ENCODE measurements at places on chromosomes 3 and 15.

- DNase-seq, result no peak
Measured at GRCh38 chr15:58352026-58352929, 79.5 kb upstream of the LIPC start.

GRCh38 chr15:88066636-88067330 lies 189.8 kb downstream of the NTRK3 start:
- no peak for DNase-seq

GRCh38 chr15:72873379-72874233 lies 90.0 kb upstream of the ADPGK start:
- no peak for DNase-seq

DNA sequence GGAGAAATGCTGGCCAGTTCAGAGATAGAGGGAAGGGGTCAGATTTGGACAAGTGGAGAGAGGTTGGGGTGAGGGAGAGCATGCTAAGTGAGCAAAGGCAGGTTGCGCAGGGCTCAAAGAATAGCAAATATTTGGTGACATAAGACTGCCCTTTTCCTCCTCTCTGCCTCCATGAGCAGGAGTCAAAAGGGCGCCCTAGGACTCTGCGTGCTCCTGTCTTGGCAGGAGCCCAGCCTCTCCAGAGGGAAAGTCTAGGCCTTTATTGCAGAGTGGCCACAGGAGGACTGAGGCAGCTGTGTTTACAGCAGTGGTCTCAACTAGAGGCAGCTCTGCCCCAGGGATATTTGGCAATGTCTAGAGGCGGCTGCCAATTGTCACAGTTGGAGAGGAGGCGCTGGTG lies 165.6 kb downstream of the FAM43A start:
- no peak for DNase-seq

DNA sequence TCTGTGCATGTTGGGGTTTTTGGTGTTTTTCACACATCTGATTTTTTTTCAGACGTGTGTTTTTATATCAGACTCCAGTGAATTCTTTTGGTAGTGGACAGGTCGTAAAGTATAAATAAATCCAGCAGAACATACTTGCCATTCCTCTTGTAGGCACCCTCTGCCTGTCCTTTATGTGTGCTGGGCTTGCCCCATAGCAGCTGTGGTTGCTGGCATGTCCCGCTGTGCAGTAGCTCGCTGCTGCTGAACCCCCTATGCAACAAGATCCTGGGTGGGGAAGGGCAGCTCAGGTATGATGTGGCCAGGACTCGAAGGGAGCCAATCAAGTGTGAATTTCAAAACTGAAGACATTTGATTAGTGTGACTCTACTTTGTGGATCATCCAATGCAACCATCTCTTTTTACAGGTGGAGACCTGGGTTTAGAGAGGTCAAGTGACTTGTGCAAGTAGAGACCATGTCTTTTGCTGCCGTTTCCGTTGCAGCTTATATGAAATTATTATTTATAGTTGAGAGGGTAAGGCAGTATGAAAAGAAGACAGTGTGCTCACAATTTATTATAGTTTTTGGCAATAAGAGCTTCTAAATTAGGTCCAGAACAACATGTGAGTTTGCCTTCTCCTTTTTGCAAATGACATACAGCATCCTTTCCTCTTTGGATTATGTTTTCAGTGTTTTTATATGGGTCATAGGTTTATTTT lies 350.8 kb upstream of the C2CD4B start:
- no peak for DNase-seq

GRCh38 chr15:78804391-78804792 lies 6.9 kb downstream of the ADAMTS7 start:
- no peak for DNase-seq

DNA sequence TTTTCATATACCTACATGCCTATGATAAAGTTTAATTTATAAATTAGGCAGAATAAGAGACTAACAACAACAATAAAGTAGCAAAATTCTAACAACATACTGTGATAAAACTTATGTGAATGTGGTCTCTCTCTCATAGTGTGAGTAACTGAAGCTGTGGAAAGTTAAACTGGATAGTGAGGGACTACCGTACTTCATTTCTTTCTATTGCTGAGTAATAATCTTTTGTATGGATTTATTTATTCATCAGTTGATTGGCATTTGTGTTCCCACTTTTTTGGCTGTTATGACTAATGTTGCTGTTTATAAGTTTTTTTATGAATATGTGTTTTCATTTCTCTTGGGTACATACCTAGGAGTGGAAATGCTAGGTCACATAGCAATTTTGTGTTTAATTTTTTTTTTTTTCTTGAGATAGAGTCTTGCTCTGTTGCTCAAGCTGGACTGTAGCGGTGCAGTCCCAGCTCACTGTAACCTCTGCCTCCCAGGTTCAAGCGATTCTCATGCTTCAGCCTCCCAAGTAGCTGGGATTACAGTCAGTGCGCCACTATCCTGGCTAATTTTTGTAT lies 41.0 kb downstream of the RNF111 start:
- no peak for DNase-seq

DNA sequence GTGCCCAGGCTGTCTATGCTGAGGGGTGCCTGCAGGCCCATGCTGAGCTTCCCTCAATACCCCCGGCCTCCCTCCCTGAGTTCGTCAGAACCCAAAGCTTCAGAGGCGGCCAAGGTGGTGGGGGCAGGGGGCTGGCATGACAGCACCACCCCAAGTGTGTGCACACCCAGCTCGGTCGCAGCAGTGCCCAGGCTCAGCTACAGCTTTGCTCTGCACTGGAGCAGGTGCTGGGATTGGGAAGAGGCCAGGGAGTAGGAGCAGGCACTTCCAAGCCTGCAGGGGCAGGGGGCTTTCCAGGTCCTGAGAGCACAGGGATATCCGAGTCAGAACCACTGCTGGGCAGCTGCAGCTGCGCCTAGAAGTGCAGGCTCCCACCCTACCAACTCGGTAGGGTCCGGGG lies 283.9 kb downstream of the UBE2E2 start:
- no peak for DNase-seq

- no peak for DNase-seq
Measured at GRCh38 chr3:140719841-140720614, 42.2 kb downstream of the TRIM42 start.

DNA sequence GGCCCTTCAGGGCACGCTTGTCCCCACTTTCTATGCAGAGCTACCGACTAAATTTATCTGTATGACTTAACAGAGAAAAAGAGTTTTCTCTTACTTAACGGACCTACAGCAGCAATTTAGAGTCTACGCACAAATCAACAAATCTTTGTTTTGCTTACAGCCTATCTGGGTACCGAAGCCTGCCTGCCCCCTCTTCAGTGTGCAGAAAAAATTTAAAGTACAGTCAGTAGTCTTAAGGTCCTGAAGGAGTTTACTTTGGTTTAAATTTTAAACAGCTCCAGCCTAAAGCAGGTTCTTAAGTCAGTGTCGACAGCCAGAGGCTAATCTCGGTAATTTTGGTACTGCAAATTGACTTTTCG lies 570 bp downstream of the SACM1L start:
- no peak for DNase-seq

GRCh38 chr15:93658026-93658816 lies 569.2 kb upstream of the RGMA start:
- no peak for DNase-seq

- no peak for DNase-seq
Measured at GRCh38 chr3:171959532-171960089, 79.8 kb upstream of the FNDC3B start.

DNA sequence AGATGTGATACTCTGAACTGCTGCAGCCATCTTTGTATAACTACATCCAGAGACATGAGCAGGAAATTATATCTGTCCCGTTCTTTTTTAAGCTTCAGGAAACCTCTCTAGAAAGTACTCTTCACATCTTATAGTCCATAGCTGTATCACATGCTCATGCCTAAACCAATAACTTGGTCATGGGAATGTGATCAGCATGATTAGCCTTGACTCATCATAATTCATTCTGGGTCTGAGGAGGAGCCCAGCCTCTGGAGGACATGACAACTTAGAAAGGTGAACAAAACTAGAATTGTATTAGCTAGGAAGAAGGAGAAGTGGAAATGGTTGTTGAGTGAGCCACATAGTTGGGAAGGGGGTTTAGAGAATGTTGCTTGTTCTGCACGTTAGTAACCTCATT lies 12.9 kb downstream of the PPM1L start:
- DNase-seq, result no peak

DNA sequence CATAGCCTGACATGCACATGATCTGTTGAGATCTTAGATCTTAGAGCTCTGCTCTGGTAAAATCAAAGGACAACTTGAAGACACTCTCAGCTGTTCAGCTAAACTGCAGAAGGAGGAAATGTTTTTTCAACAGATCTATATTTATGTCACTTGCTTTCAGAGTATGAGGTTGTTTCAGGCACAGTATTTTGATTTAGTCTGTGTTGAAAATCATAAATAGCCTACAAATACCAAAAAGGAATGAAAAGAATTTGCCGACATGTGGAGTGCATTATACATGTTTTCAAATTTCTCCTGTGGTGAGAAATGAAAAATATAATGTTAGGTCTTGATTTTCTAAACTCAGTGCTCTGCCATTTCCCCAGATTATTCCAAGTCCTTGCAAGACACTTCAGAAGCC lies 1118.4 kb downstream of the TBL1XR1 start:
- DNase-seq, result no peak

GRCh38 chr3:152298393-152299248 lies 29.9 kb downstream of the MBNL1 start:
- peak; percentile 43 for DNase-seq

GRCh38 chr3:16975083-16975482 lies 90.3 kb downstream of the PLCL2 start:
- DNase-seq, result no peak

DNA sequence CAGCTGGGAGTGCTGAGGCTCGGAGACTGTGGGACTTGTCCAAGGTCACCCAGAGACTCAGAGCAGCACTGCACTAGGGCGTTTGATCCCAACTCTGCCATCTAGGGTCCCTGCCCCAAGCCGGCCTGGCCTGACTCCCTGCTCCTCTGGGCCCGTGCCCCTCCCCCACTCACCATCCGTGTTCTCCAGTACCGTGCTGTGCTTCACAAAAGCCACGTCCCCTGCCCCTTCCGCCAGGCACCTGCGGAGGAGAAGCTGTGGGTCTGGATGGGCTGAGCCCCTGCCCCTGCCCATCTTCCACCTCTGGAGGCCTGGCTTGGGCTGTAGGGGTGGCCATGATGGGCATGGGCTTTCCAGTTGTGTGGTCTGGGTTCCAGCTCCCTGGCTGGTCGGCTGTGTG lies 8.4 kb downstream of the MELTF start:
- DNase-seq, result no peak

DNA sequence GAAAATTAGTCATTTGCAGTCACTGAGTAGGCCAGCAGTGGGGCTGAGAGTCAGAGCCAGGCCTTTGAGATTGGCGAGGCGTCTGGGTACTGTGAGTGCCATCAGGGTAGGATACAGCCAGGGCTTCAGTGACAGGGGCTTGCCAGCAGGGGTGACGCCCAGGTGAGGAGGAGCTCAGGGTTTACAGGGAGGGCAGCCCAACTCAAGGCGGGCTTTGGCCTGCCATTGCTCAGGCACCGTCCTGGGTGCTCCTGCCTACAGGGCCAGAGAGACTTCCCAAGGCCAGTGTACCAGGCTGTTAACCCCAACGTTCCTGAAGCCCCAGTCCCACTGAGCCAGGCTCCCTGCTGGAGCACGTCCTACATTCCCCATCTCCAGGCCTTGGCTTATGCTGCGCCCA lies 152.0 kb downstream of the FBLN2 start:
- no peak for DNase-seq

- no peak for DNase-seq
Measured at GRCh38 chr15:34628577-34629152, 45.2 kb upstream of the GOLGA8B start.

GRCh38 chr3:141413391-141413790 lies 45.1 kb downstream of the ZBTB38 start:
- peak; percentile 16 for DNase-seq

- DNase-seq, result no peak
Measured at GRCh38 chr3:72437661-72438406, 410.4 kb downstream of the SHQ1 start.

- DNase-seq, result no peak
Measured at GRCh38 chr3:168933614-168934013, 729.9 kb downstream of the MECOM start.

- no peak for DNase-seq
Measured at GRCh38 chr15:39529457-39529856, 51.4 kb upstream of the THBS1 start.

DNA sequence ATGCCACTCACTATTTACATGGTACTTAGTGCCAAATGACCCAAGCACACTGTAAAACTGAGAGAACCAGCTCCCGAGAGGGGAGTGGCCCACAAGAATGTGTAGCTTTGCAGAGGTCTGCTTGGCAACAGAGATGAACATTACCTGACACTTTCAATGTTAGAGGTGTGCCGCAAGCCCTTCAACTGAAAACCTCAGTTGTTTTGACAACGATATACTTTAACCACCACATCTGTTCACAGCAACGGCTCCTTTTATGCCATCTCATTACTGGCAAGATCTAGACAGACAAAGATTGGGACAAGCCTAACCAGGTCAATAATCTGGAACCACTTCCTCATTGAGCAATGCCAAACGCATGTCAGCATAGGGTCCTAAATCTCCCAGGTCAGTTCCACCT lies 23.7 kb downstream of the NEK10 start:
- no peak for DNase-seq

DNA sequence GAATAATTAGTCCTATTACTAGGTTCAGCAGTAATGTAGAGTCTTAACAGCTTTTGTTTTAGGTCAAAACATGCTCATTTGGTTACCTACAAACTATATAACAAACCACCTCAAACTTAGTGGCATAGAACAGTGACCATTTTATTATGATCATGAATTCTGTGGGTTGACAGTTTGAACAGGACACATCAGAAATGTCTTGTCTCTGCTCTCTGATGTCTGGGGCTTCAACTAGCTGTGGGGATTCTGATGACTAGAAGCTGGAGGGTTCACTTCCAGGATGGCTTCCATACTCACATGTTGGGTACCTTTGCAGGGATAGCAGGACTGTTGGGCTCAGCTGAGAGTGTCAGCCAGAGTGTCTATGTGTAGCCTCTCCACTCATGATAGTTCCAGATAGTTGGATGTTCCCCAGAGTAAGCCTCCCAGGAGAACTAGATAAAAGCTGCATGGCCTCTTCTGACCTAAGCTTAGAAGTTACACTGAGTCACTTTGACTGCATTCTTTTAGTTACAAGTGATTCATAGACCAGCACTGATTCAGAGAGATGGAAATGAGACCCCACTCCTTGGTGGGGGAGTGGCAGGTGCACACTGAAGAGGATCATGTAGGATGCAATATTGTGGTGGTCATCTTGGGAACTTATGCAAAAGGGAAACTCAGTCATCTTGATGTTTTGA lies 32.6 kb downstream of the PLCL2 start:
- no peak for DNase-seq

DNA sequence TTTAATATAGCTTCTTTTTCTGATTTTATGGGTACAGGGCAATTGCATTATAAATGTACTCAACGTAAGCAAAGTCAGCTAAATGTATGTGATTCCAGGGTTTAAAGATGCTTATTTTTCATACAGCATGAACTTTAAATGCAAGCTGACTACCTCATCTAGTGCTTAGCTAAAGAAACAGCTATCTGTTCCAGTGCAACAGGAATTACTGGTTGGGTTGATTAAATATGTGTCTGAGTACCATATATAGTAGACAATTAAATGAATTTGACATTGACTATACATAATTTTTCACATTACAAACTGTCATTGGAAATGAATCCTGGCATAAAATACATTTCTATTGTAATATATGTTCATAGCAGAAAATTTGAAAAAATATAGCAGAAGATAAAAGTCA lies 26.3 kb upstream of the SV2B start:
- no peak for DNase-seq
